ENCODE measurements at places on chromosomes 3 and 15. TPM values are rescaled to one million over a fixed set of nuclear protein-coding genes. Genes with fewer than 3 reads are reported as not detected.

Gene TBCCD1
- 5.1 TPM for polyA plus RNA-seq

Gene PDZRN3
- polyA plus RNA-seq: 33.6 TPM

Gene IL12A
- not detected for polyA plus RNA-seq

Gene GREM1
- under 0.01 TPM for polyA plus RNA-seq

Gene TMCC1
- 10.8 TPM for polyA plus RNA-seq

Gene GCHFR
- polyA plus RNA-seq: 21.0 TPM

Gene TEX9
- 6.5 TPM for polyA plus RNA-seq

Gene CD86
- polyA plus RNA-seq: 6.3 TPM

Data from aorta (tissue), 5 donors.